ENCODE measurements at places on chromosomes 7 and 10. TPM values are rescaled to one million over a fixed set of nuclear protein-coding genes. Genes with fewer than 3 reads are reported as not detected.

DNA sequence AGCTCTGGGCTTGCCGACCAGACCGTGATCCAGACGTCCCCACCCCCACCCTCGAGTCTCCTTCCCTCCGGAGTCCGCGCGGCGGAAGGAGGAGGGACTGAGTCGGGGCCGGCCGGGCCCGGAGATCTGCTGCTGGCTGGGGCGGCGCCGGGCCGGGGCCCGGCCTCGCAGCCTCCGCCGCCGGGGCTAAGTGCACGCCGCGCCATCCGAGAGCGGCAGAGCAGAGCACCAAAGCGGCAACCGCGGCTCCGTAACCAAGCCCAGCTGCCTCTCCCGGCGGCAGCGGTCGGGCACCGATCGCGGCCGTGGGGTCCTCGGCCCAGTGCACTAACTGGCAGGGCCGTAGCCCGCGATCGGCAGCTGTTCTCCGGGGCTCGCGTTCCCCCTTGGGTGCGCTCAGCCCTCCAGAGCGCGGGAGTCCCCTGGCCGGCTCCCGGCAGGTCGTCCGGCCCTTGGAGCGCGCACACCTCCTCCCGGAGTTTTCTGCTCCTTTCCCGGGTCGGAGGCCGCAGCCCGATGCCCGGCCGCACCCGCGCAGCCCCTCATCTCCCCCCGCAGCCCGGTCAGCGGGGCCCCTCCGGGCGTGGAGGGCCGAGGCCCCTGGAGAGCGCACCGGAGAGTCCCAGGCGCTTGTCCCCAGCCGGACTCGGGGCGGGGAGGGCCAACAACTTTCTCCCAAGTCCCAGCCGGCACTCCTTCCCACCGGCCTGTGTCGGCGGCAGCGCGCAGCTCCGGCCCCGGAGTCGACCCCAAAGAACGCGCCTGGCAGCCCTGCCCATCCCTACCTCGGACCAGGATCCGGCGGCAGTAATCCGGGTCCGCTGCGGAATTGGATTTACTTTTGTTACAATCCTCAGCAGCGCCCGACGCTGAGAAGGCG is 799 bp downstream of the VAX1 start:
- H3K4me3 ChIP-seq: no peak overlapping the region
- no peaks in the 10 kb centered on the region for H3K4me1 ChIP-seq
- peaks cover 70% of the 10 kb centered on the region for H3K27me3 ChIP-seq
- no peak for DNase-seq
- no peaks in the 10 kb centered on the region for H3K36me3 ChIP-seq
- no peak overlapping the region for H3K27ac ChIP-seq

The UNCX gene
- total RNA-seq: not detected

The CYP51A1 gene
- total RNA-seq: 107 TPM

DNA sequence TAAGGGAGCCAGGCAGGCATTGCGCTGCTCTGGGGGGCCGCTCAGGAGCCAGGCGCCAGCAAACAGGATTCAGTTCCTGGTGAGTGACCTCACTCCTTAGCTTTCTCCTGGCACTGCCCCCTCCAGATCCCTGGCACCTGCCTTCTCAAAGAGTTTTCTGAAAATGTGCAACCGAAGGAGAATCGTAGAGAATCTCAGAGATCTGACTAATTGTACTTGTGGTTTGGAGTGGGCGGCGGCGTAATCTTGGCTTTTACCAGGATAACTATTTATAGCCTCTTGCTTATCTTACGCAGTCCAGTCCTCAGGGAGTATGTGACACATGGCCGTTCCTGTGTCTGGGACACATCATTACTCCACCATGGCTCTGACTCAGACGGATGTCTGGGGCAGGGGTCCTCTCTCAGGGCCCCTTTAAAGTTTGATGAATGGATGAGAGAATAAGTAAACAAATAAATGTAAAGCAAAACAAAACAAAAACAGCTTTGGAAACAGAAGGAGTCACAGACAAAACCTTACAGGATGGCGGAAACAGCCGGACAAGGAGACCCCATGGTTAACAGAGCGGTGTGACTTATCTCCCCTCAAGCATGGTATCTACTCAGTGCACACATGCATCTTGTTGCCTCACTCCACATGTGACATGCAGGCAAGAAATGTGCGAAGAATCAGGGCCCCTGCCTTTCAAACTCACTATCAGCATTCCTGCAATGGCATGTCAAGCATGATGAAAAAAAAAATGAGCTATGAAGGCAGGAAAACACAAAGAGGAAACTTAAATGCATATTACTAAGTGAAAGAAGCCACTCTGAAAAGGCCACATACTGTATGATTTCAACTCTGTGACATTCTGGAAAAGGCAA is 99.7 kb downstream of the TNS3 start:
- H3K27me3 ChIP-seq: no peaks in the 10 kb centered on the region
- no peak overlapping the region for H3K27ac ChIP-seq
- H3K36me3 ChIP-seq: no peaks in the 10 kb centered on the region
- H3K4me3 ChIP-seq: no peak overlapping the region
- H3K4me1 ChIP-seq: peaks cover 5% of the 10 kb centered on the region
- peak; percentile 54 for DNase-seq

DNA sequence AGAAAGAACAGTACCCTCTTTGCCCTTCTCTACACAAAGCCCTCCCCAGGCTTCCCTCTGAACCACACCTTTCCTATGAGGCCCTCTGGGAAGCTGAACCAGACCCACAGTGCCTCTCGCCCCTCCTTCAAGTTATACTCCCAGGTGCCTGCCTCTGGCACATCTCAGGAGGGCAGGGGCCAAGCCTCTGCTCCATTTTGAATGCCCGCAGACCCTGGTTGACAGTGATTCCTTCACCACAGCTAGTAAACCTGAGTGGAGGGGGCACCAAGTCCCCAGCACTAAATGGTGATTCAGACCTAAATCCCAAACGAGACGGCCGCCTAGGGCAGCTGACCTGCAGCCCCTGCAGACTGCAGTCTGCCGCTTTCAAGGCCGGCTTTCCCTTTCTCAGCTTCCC is 230.5 kb upstream of the ZNF32 start:
- no peaks in the 10 kb centered on the region for H3K4me1 ChIP-seq
- DNase-seq: no peak
- H3K4me3 ChIP-seq: no peak overlapping the region

The FAM25G gene
- not detected for total RNA-seq

DNA sequence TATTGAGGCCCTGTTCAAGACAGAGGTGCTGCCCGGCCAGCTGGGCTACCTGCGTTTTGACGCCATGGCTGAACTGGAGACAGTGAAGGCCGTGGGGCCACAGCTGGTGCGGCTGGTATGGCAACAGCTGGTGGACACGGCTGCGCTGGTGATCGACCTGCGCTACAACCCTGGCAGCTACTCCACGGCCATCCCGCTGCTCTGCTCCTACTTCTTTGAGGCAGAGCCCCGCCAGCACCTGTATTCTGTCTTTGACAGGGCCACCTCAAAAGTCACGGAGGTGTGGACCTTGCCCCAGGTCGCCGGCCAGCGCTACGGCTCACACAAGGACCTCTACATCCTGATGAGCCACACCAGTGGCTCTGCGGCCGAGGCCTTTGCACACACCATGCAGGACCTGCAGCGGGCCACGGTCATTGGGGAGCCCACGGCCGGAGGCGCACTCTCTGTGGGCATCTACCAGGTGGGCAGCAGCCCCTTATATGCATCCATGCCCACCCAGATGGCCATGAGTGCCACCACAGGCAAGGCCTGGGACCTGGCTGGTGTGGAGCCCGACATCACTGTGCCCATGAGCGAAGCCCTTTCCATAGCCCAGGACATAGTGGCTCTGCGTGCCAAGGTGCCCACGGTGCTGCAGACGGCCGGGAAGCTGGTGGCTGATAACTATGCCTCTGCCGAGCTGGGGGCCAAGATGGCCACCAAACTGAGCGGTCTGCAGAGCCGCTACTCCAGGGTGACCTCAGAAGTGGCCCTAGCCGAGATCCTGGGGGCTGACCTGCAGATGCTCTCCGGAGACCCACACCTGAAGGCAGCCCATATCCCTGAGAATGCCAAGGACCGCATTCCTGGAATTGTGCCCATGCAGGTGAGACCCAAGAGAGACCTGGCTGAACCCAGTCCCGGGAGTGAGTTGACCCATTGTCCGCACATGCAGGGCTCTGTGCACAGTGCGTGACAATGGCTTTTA is 2.8 kb downstream of the RBP3 start:
- H3K27me3 ChIP-seq: peaks cover 86% of the 10 kb centered on the region
- H3K36me3 ChIP-seq: no peaks in the 10 kb centered on the region
- no peak overlapping the region for H3K27ac ChIP-seq
- no peaks in the 10 kb centered on the region for H3K4me1 ChIP-seq

GRCh38 chr10:8331387-8331786 is 276.9 kb downstream of the GATA3 start:
- DNase-seq: no peak
- peaks cover 11% of the 10 kb centered on the region for H3K27me3 ChIP-seq
- no peak overlapping the region for H3K4me3 ChIP-seq
- no peaks in the 10 kb centered on the region for H3K4me1 ChIP-seq

- H3K27ac ChIP-seq: no peak within 1 kb of the TSS
- peaks cover 8% of the 10 kb centered on the region for H3K4me1 ChIP-seq
- peaks cover 62% of the 10 kb centered on the region for H3K27me3 ChIP-seq
Observed at GRCh38 chr7:132575982-132576720, at the start of gene PLXNA4. TSS of gene PLXNA4 (minus strand) at chr7:132576470. CDS start at chr7:132508693, 67,777 bp downstream.

DNA sequence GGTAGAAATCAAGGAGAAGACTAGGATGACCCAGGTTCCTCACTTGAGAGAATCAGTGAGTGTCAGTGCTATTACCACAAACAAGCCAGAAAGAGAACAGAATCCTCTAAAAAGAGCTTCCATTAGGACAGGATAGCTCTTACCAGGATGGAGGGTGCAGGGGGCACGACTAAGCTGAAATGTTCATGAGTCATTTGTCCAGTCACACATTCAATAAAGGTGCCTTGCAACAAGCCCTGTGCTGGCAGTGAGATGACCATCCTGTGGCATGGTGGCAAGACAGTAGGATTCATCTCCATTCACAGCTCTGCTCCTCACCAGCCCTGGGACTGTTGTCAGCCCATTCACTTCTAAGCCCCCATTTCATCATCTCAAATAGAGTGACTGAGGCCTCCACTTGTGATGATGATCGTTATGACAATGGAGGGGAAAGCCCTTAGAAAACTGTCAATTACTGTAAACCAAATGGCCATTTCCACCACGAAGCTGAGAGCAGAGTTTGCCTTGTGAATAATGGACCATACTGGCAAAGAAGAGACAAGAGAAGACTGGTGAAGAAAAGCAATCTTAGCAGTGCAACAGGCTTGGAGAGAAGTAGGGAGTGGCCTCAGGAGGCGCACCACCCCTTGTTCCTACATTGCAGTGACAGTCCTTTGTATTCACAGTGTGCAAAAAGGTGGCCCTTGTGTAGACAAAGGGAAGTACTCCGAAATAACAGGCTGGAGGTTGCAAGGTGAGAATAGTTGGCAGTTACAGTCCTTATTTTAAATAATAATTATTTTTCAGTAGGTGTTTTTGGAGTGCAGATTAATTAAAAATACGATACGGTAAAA is 9.0 kb upstream of the WIPF3 start:
- no peaks in the 10 kb centered on the region for H3K36me3 ChIP-seq
- no peak overlapping the region for H3K27ac ChIP-seq
- no peak overlapping the region for H3K4me3 ChIP-seq
- DNase-seq: no peak
- H3K4me1 ChIP-seq: peaks cover 65% of the 10 kb centered on the region

The GIMAP5 gene
- 0.51 TPM for total RNA-seq

GRCh38 chr7:155825336-155825735 is 13.1 kb upstream of the SHH start:
- H3K36me3 ChIP-seq: no peaks in the 10 kb centered on the region
- no peak overlapping the region for H3K4me3 ChIP-seq
- peaks cover 66% of the 10 kb centered on the region for H3K27me3 ChIP-seq

Measured in K562 (cell line).